ENCODE measurements at places on chromosomes 3 and 15.

DNA sequence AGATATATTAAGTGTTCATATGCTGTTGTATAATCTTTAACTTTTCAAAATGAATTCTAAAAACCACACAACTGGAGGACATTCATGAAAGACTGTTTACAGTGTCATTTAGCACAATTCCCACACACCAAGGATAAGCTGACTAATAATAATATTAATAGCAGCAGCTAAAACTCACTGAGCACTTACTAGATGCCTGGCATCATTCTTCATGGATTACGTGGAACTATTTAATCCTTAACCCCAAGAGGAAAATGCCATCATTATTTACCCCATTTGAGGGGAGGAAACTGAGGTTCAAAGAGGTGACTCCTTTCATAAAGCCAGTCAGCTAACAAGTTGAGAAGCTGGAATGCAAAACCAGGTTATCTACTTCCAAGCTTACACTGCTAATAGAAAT is 77.0 kb downstream of the TMEM108 start:
- DNase-seq, result no peak

GRCh38 chr15:79168922-79169456 is 78.4 kb upstream of the RASGRF1 start:
- DNase-seq, result peak; percentile 51

- DNase-seq, result no peak
Observed at GRCh38 chr3:160400702-160401150, 1.3 kb downstream of the SMC4 start.

DNA sequence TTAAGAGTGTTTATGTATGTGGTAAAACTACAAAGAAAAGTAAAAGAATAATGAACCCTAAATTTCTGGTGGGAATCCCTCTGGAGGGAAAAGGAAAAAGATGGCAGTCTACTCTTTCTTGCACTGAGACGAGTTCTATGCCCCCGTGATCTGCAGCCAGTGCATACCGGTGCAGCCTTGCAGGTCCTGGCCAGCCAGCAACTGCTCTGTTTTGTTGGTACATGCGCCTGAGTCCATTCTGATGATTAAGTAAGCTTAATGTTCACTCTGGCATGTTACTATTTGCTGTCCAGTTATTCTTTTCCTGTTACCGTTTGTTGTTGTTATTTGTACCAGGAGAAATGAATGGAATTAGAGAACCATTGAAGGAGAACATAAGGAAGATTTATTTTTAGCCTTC is 95.1 kb upstream of the TMC3 start:
- DNase-seq, result no peak

- peak; percentile 15 for DNase-seq
Observed at GRCh38 chr15:83475551-83475950, 28.4 kb downstream of the SH3GL3 start.

DNA sequence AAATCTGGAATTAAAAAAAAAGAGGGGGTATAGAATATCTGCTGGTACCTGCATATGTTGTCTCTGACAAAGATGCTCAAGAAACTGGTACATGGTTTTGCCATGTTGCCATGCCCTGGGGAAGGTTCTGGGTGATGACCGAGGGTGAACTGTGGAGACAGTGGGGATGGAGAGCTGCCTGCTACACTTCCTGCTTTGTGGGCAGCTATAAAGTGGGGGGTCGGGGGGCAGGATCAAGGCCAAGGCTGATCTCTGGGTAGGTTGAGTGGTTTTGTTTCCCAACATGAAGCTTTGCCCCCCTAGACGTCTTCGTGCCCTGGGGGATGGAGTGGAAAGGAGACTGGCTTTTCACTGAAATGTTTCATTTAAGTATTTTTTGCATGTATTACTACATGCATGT is 74.6 kb downstream of the IQSEC1 start:
- DNase-seq, result no peak

DNA sequence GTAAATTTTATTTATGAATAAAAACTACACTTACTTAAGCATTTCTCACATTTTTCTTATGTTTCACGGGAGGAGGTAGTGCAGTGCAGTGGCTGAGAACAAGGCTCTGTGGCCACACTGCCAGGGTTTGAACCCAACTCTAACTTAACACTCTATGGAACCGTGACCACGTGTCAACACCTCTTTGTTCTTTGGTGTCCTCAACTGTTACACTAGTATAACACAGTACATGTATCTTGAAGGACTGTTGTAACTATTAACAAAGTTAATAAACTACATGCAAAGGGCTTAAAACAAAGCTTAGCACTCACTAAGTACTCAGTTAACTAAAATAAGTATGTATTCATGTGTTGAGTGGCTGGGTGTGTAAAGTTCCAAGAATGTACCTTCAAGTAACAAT is 19.5 kb downstream of the CD47 start:
- DNase-seq, result no peak

DNA sequence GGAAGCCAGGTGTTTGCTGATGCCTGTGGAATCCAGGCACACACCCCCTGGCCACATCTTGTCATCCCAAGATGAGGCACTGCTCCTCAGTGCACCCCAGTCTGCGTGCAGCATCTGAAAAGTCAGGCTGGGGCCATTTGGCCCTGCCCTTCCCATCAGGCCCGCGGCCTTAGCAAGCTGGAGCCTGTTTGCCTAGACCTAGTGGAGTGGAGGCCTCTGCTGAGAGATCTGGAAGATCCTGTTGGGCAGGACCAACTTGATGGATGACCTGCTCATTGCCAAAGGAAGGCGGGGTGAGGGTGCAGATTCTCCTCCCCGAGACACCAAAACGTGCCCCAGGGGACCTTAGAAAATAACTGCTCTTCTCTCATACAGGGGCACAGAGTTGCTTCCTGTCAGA is 220.2 kb downstream of the SHQ1 start:
- no peak for DNase-seq

- no peak for DNase-seq
Observed at GRCh38 chr15:62457100-62457499, 292.0 kb upstream of the C2CD4B start.

GRCh38 chr3:110413807-110414748 is 657.5 kb upstream of the NECTIN3 start:
- DNase-seq, result no peak

DNA sequence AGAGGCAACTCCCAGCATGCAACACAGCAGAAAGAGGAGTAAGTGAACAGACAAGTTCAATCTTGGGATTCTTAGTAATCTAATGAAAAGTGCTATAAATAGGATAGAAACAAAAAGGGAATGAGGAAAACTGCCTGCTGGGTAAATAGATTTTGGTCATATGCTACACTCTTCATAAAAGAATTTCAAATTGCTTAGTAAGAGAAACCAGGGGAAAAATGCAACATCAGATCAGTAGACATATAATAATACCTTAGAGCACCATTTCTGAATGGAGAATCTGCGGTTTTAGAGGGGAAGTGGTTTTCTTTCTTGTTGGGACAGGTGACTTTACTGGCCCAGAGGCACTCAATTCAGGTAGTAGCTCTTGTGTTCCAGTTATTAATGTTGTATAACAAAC is 13.4 kb upstream of the TBC1D5 start:
- no peak for DNase-seq

DNA sequence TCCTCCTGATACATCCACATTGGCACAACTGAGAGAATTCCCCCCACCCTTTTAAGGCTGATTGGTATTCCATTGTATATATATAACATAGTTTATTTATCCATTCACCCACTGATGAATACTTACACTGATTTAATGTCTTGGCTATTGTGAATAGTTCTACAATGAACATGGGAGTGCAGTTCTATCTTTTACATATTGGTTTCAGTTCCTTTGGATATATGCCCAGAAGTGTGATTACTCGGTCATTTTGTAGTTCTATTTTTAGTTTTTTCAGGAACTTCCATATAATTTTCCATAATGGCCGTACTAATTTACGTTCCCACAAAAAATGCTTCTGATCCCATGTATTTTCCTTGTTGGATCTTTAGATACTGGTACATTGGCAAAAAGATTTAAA is 135.3 kb downstream of the FMN1 start:
- no peak for DNase-seq

DNA sequence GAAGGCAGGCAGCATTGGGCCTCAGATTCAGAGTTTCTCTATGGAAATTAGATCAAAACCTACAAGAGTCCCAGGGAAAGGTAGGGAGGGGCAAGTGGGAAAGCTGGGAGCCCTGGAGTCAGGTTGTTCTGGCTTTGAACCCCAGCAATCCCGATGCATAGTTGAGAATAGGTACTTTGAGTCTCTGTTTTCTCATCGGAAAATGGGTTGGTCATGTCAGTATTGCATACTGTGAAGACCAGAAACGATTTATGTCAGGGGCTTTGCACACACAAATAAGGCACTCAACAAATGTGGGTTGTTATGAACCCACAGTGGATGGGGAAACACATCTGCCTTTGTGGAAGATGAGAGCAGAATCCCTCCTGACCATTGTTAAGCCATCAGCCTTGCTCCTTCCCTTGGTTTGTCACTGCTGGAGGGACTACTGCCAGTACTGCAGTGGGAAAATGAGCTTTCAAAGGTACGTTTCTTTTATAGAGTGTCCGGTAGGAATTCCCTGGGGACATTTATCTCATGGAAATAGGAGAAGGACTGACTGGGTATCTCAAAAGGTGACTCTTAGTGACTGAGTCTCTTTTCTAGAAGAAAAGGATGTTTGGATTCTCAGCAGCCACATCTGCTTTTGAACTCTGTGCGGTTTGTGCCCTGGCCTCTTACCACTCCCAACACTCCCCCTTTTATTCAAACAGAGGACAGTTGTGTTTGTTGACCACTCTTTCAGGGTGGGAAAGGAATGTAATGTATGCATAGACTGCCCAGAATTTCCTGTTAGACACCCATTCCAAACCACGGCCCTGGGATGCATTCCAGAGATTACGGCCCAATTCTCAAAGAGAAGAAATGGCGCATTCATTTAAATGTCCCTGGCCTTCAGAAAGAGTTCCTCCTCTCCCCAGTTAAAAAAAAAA is 54.6 kb upstream of the VILL start:
- DNase-seq, result peak; percentile 5

DNA sequence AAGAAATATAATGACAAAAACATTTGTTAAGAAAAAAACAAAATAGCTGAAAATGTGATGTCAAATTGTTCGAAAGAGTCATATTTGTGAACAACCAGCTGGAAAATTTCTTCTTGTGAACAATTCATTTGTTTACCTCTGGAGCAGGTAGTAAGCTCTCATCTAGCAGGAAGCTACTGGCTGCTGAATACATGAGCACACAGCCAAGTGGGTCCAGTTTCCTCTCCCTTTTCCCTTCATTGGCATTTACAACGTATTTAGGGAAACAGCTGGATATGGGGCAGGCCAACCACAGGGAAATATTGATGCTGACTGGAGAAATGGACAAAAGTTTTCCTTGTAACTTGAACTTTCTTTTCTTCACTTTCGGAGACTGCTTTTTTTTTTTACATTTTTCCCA is 1354.7 kb upstream of the EPHA6 start:
- no peak for DNase-seq

DNA sequence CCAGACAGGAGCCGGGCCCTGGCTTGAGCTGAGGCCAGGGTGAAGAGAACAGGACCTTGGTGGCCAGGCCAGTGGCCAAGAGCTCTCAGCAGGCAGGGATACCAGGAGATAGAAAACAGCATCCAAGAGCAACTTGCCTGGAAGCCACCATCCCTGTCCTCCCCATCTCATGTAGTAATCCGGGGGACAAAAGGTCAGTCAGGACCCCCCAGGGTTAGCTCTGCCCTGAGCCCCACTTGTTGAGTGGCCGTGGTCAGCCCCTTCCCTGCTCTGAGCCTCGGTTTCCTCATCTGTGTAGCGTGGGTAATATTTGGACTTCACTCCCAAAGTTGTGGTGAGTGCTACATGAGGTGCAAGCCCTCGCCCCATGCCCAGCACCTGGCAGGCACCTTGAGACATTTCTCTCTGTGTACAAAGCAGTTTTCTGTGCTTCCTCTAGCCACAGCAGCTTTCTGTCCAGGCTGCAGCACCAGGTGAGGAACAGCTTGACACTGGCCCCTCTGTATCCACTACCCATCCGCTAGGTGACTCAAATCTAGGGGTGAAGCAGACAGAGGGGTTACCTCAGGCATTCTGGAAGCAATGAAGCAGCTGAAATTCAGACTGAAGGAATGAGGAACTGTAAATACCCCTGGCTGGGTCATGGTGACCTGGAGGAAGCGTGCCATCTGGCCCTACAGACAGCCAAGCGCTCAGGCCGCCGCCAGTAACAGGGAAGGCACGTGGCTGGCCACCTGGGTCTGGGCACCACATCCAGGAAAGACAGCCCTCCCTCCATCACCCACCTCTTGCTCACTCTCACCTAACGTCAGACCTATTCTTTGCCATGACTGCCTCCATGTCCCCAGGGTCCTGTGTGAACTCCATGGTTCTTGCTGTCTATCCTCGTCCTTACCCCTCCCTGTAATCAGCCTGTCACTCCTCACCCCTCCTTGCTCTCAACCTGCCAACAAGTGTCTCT is 6.7 kb downstream of the CISH start:
- DNase-seq, result no peak

DNA sequence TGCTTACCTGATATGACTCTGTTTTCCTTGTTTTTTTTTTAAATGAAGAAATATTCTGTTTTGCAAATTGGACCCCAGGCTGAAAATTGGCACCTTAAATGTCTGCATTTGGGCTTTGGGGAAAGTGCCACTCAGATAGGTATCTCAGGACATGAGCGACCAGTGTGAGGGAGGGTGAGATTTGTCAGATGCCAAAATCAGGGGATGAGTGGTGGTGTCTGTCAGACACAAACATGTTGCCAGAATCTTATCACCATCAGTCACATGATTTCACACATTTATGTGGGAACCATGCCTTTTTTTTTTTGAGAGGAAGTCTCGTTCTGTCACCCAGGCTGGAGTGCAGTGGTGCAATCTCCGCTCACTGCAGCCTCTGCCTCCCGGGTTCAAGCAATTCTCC is 75.6 kb upstream of the OSBPL11 start:
- no peak for DNase-seq

All from neuronal stem cell (in vitro differentiated cells).